ENCODE measurements at places on chromosomes 11 and 22.

DNA sequence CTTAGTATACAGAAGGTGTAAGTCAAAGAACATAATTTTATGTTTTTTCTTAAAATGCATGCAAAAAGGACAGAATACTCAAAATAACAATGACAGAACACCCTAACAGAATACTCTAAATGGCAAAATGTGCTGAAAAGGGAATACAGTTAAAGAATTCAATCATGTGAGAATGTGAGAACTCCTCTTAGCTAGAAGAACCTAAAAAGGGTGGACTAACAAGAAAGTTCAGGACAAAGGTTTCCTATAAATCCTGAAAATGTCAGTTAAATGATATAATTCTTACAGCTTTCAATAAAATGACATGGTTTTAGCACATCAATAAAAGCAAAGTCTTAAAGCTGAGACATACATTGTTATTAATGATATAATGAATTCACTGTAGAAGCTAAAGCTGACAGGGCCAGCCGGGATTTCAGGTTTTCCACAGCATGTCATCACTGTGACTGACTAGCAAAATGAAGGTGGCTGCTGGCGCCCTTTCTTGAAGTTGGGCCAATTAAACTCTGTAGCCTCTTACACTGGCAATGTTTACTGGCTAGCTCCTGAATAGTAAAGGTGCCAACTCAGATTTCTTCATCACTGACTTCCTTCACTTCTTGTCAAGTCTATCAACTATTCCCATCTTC is 244.4 kb downstream of the TTC28 start:
- no peak for DNase-seq

GRCh38 chr11:19232910-19233503 is 7.7 kb downstream of the E2F8 start:
- no peak for DNase-seq

GRCh38 chr11:61949169-61950034 is 749 bp upstream of the BEST1 start:
- DNase-seq, result peak; percentile 51

- no peak for DNase-seq
Observed at GRCh38 chr22:32625985-32626384, 151.4 kb downstream of the FBXO7 start.

GRCh38 chr11:71496421-71496820 is 30.6 kb upstream of the KRTAP5-7 start:
- DNase-seq, result no peak

- no peak for DNase-seq
Observed at GRCh38 chr11:2713094-2713493, 13.3 kb upstream of the KCNQ1OT1 start.

DNA sequence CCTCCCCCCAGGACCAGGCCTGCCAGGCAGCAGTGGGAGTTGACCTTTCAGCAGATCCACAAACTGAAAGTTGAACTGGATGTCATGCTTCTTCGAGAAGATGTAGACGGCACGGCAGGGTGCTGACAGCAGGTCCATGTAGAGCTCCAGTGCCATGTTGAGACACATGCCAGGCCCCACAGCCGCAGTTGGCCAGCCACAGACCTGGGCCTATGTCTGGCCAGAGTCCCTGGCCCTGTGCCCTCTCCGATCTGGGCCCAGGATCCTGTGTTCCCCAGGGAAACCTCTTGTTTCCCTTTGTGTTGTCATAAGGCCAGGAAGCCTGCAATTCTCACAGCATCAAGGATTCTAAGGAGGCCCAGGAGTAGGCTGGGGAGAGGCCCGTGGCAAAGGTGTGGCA is at the start of gene GSTT4:
TSS of gene GSTT4 (minus strand) at position 253 of the 400 bp plus-strand sequence. CDS start at position 156, 97 bp downstream.
- DNase-seq, result no peak

GRCh38 chr22:45029501-45029900 is 19.7 kb upstream of the PHF21B start:
- no peak for DNase-seq

DNA sequence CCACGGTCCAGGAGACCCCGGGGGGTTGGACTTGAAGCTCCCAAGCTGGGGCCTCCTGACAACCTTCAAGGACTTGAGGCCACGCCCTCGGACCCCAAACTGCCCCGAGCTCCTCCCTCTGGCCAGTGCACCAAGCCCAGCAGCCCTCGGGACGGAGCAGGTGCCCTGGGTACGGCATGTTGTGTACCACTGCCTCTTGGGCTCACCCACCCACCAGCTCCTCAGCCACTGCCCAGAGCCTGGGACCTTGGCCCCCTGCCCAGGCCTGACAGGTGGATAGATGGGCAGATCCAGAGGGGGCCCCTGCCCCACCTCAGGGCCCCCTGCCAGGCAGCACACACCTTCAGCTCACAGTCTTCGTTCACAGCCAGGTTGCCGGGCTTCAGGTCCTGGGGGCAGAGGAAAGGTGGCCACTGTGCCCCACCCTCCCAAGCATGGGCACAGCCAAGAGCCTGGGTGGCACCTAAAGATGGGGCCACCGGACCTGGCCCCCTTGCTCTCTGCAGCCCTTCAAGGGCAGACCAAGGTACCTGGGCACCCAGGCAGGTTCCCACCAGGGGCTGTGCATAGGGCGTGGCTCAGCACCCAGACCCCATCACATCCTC is 5.1 kb downstream of the MAPK12 start:
- DNase-seq, result no peak

- DNase-seq, result no peak
Observed at GRCh38 chr22:17753401-17753989, 20.8 kb downstream of the BID start.

GRCh38 chr11:123773959-123774358 is 19.6 kb upstream of the OR6X1 start:
- DNase-seq, result no peak

DNA sequence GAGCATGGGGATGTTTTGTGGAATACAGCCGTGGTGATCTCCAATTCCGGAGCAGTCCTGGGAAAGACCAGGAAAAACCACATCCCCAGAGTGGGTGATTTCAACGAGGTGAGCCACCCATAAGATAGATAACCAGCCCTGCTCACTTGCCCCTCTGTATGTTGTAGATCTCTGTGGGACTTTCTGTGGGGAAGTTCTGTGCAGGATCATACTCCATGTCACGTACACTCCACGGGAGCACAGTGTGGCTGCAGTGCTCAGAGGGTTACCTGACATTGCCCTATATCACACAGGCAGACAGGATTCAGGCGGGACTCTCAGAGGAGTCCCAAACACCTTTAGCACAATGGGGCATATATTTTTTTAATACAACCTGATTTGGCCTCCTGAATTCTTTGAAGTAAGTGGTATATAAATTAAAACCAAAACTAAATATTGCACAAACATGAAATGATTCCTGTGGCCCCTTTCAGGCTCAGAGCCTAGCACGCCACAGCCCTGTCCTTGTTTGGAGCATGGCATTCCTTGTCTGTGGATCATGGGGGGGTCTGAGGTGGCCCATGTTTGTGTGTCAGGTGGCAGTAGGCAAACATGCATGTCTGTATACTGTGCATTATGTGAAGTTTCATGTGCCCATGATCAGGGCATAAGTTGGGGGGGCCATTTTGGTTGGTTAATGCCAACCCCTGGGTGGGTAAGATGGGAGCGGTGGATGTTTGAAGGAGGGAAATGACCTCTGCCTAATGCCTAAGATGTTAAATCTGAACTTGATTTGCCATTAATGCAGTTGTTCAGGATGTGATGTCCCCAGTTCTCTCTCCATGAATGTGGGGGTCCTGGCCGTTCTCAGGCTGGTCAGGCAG is 18.5 kb downstream of the UPB1 start:
- no peak for DNase-seq

GRCh38 chr11:117986981-117987574 is 884 bp downstream of the IL10RA start:
- peak; percentile 95 for DNase-seq

- no peak for DNase-seq
Observed at GRCh38 chr22:37794376-37794775, 13.4 kb upstream of the GCAT start.

DNA sequence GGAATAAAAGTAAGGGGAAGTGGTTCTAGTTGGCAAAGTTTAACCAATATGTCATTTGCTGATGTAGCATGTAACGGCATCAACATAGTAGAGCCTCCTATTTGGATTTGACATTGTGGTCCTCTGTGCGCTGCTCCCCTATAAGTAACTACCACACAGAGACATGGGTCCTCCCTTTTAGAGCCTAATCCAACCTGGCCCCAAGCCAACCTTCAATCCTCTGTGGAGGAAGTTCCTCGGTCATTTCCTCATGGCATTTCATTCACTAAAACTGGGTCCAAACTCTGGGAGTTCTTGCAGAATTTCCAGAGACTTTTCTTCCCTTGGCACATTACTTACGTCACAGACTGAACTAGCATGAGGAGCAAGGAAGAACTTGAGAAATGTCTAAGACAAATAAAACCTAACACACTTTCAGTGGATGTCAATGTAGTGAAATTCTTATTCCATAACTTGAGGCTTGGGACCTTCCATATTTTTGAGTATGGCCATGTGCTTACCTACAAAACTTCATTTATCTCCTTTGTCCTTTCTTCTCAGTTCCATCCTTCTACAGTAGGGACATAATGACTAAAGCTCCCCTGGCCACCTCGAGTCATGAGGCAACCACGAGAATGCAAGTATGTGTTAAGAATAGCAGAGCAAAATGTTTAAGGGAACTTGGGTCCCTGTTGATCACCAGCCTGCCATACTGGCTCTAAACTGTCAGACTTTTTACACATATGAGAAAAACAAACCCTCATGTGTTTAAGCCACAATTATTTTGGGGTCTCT is 34.7 kb downstream of the MMP20 start:
- DNase-seq, result no peak

DNA sequence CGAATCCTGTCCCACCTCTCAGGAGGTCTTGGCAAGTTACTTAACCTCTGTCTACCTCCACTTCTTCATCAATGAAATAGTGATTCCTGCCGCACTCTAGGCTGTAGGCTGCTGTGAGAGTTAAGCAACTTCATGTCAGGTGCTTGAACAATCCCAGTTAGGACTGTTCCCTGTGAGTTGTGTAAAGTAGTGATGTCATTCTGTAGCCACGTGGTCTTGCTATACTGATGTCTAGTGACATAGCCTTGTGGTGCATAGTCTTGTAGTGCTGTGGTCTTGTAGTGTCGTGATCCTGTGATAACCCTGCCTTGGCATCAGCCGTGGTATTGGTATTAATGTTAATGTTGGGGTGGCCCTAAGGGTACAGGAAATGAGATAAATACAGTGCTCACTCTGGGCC is 30.3 kb upstream of the PRR5 start:
- no peak for DNase-seq

- DNase-seq, result no peak
Observed at GRCh38 chr11:68999093-68999747, 13.8 kb downstream of the MRGPRF start.

Measured in GM12865 (cell line).